ENCODE measurements at places on chromosomes 6 and 20.

- no peak for DNase-seq
Observed at GRCh38 chr6:166301611-166302529, 6.3 kb downstream of the PRR18 start.

GRCh38 chr6:19864285-19864684, 27.1 kb downstream of the ID4 start:
- DNase-seq: no peak

GRCh38 chr6:141594874-141595273, 537.9 kb upstream of the GJE1 start:
- no peak for DNase-seq

DNA sequence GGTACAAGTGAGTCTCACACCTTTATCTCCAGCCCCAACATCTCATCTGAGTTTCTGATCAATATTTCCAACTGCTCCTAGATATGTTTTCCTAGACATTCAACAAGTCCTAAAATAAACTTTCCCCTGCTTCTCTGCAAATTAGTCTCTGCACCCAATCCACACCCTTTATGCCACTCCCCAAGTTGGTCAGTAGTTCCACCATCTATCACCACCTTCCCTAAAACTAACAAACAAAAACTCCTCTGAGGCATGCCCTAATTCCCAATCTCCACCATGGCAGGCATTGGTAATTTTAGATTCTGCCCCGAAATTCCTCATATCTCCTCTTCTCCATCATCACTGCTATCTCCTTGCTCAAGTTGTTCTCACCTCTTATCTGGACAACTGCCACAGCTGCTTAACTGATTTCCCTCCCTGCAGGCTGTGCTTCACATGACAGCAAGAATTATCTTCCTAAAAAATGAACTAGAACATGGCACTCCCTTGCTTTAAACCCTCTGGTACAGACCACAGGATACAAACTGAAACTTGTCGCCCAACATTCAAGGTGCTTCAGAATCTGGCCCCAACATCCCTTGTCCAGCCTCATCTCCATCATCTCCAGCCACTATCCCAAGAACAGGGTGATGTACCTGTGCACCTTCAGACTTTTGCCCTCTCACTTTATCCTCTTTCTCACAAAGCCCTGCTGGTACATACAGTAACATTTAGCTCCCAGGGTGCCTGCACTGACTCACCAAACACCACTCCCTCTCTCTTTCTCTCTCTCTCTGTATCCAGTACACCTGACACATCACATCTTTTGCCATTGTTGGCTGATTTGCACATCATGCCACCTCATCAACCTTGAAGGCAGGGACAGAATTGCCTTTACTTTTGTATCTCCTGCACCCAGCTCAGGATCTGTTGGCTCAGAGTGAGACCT, 55.5 kb downstream of the ZHX3 start:
- DNase-seq: no peak

DNA sequence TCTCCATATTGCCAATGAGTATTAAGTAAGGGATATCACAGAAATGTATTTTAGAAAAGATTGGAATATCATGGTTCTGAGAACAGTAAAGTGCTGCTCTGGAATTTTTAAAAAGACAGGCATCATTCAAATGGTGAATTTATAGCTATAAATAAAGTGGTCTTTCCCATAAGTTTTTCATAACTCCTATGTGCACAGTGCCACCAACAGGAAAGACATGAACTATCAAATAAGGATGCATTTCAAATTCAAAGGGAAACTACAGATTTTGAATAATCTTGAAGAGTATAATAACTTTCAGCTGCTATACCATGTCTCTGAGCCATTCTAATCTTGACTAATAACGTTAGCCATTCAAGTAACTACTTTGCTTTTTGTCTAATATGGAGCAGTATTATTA, 456.8 kb upstream of the GJE1 start:
- no peak for DNase-seq

DNA sequence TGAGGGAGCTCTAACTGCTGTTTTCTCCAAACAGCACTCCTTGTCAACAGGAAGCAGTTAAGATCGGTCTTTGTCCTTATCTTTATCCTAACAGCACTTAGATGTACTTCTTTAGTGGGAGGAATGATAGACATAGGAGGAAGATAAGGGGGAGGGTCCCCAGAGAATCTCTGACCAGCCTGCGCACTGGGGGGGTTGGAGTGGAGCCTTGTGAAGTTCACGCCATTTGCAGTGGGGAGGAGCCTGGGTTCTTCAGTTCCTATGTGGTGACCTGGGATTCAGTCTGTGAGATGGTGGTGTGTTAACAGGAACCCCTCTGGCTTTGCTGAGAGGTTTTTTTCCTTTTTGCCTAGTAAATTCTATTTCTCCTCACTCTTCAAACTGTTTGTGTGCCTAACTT, 18.1 kb upstream of the ASCC3 start:
- DNase-seq: no peak

GRCh38 chr20:22449188-22449973, 135.0 kb downstream of the FOXA2 start:
- no peak for DNase-seq

GRCh38 chr6:99241905-99242534, 107.5 kb downstream of the FAXC start:
- peak; percentile 23 for DNase-seq

- DNase-seq: no peak
Observed at GRCh38 chr6:125853756-125854155, 63.0 kb downstream of the NCOA7 start.

DNA sequence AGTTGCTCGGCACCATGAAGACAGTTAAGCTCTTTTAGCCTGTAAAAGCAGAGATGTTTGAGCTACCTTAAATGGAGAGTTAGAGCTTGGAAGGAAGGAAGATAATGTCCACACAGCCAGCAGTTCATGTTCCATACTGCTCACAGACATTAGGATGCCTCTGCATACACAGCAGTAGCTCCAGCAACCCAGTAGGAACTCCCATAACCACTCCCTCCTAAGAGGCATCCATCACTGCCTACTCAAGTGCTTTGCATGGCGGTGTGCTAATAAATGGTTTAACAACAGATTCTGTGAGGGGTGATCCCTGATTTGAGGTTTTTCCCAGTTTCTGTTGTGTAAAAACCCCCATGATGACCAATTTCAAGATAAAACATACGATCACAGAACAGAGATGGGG, 286.4 kb downstream of the HACE1 start:
- no peak for DNase-seq

DNA sequence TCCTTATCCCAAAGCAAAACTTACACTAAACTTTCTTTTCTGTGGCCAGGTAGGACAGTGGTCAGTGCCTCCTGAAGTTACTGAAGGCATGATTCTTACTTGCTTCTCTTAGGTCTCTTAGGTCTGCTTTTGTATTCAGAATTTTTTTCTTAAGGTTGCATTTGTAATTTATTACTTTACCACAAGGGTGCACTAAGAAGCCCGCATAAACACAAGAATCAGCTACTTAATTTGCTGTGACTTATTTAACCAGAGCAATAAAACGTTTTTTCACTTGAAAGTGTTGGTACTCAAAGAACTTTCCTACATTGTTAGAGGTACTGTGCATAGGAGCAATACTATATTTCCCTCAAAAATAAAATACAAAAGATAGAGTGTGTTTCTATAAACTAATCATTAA, 75.4 kb upstream of the LAMA2 start:
- peak; percentile 2 for DNase-seq
